Esophagus muscularis mucosa (tissue), 4 donors: ENCODE measurements at places on chromosomes 16 and 17. TPM values are rescaled to one million over a fixed set of nuclear protein-coding genes. Genes with fewer than 3 reads are reported as not detected.

OSGIN1 gene
- total RNA-seq: 11.6 TPM

NECAB2 gene
- total RNA-seq: not detected

SPATA20 gene
- total RNA-seq: 61.5 TPM

ASPA gene
- 2.9 TPM for total RNA-seq

NT5M gene
- 11.5 TPM for total RNA-seq

DLX4 gene
- total RNA-seq: not detected

TSPAN10 gene
- total RNA-seq: not detected

KCNJ18 gene
- not detected for total RNA-seq

ATP2A1 gene
- not detected for total RNA-seq

PLCG2 gene
- 11.3 TPM for total RNA-seq

CAMKK1 gene
- 8.8 TPM for total RNA-seq

GRCh38 chr16:84498223-84498610, 6.2 kb downstream of the MEAK7 start:
- H3K27ac ChIP-seq: no peak overlapping the region
- no peak for DNase-seq
- H3K27me3 ChIP-seq: no peaks in the 10 kb centered on the region
- peaks cover 64% of the 10 kb centered on the region for H3K36me3 ChIP-seq

DNA sequence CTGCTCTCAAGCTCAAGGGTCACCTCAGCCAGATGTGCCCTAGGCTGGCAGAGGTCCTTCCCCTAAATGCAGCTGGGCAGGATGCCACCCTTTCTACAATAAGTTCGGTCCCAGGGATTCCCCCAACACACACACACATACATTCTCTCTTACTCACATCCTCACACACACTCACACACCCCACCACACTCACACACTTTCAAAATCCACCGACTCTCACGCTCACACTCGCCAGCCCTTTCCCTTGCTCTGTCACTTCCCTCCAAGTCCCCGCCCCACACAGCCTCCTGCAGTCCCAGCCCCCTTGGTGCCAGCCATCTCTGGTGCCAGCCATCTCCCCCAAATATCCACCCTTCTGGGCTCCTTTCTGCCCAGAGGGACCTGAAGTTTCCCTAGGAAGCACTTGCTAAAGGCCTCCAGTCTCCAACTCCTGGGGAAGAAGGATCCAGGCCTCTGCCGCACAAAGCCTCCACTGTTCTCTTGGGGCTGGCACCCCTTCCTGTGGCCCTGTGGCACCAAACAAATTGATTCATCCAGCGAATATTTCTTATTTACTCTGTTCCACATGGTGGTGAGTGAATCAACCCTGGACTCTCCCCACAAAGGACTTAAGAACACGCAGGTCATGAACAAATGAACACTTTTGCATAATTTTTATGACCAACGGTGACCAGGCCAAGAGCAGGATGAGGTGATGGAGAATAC, 3.8 kb upstream of the USP36 start:
- H3K4me3 ChIP-seq: no peak overlapping the region
- peak overlapping the region; percentile 4 for H3K27ac ChIP-seq
- peaks cover 8% of the 10 kb centered on the region for H3K4me1 ChIP-seq
- no peaks in the 10 kb centered on the region for H3K27me3 ChIP-seq
- no peaks in the 10 kb centered on the region for H3K36me3 ChIP-seq

GRCh38 chr16:49497466-49497865, 123.9 kb downstream of the C16orf78 start:
- DNase-seq: no peak
- no peak overlapping the region for H3K27ac ChIP-seq
- no peaks in the 10 kb centered on the region for H3K27me3 ChIP-seq
- no peak overlapping the region for H3K4me3 ChIP-seq

GRCh38 chr16:76035689-76036088, 241.5 kb upstream of the CNTNAP4 start:
- H3K27ac ChIP-seq: no peak overlapping the region
- H3K4me1 ChIP-seq: no peaks in the 10 kb centered on the region
- H3K4me3 ChIP-seq: no peak overlapping the region
- no peaks in the 10 kb centered on the region for H3K27me3 ChIP-seq

- H3K36me3 ChIP-seq: peaks cover 23% of the 10 kb centered on the region
- no peak overlapping the region for H3K27ac ChIP-seq
- no peak overlapping the region for H3K4me3 ChIP-seq
- no peaks in the 10 kb centered on the region for H3K27me3 ChIP-seq
- no peak for DNase-seq
Measured at GRCh38 chr17:2438823-2439222, 38.0 kb upstream of the MNT start.

DNA sequence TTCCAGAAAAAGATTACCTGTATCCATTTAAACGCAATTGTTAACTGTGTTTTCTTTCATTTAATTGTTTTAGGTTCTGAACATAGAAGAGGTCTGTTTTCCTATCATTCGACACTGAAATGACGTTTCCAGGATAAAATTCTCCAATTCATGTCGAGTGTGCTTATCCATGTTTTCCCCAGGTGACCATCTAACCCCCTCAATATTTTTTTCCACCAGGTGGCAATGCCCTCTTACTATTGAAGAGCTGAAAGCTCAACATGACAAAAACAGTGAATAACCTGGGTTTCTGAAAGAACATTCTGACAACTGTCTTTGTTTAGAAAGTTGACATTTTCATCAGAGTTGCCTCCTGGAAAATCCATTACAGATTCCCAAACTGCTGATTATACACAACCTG, 948.7 kb downstream of the KCNJ2 start:
- H3K4me3 ChIP-seq: no peak overlapping the region
- no peak overlapping the region for H3K27ac ChIP-seq
- no peaks in the 10 kb centered on the region for H3K36me3 ChIP-seq

DNA sequence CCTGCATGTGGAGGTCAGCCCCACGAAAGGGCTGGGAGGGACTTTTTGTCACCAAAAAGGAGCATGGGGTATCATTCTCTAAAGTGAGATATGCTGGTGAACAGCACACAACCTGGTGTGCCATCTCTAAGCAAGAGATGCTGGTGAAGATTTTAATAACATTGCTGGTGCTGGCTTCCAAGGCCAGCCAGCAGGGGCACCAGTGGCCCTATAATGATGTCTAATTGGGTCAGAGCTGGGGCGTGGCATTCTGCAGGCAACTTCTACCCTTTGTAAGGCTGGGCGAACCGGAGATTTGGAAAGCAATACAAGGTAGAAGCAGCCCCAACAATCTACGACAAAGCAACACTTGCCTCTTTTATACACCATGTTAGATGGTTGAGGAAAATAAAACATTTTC, 16.8 kb downstream of the SDR42E1 start:
- no peak overlapping the region for H3K27ac ChIP-seq
- no peak overlapping the region for H3K4me3 ChIP-seq
- peaks cover 12% of the 10 kb centered on the region for H3K4me1 ChIP-seq
- H3K36me3 ChIP-seq: no peaks in the 10 kb centered on the region
- H3K27me3 ChIP-seq: no peaks in the 10 kb centered on the region

GRCh38 chr17:41678907-41679739, 9.6 kb upstream of the EIF1 start:
- peak overlapping the region; percentile 38 for H3K4me3 ChIP-seq
- no peak for DNase-seq
- peak overlapping the region; percentile 66 for H3K27ac ChIP-seq
- H3K4me1 ChIP-seq: no peaks in the 10 kb centered on the region

DNA sequence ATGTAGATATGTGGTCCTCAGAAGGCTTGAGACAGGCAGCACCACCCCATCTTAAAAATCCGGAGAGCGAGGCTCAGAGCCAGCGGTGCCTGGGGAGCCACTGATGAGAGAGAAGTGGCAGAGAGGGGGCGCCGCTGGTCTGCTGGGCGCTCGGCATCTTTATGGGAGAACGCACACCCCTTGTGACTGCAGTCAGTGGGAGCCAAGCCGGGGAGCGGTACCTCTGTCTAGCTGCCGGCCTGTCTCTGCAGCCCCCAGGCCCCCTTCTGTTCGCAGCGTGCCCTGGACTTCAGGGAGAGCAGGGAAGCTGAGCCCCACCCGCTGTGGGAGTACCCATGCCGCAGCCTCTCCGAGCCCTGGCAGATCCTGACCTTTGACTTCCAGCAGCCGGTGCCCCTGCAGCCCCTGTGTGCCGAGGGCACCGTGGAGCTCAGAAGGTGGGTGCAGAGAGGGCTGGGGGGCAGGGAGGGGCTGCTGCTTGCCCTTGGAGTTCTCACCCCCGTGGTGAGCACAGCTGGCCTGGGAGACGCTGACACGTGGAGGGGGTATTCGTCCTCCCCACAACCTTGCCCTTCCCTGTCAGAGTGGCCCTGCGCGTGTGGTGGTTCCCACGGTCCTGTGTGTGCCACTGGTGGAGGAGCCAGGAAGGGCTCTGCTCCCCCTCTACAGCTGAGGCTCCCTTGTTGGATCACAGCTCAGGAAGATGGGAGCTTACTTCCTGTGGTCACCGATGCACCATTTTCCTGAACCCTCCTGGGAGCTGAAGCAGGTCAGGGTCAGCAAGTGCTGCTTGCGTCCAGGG, 44.8 kb downstream of the PRMT7 start:
- no peak overlapping the region for H3K27ac ChIP-seq
- no peak overlapping the region for H3K4me3 ChIP-seq
- DNase-seq: no peak
- H3K36me3 ChIP-seq: peaks cover 92% of the 10 kb centered on the region
- no peaks in the 10 kb centered on the region for H3K4me1 ChIP-seq
- no peaks in the 10 kb centered on the region for H3K27me3 ChIP-seq

DNA sequence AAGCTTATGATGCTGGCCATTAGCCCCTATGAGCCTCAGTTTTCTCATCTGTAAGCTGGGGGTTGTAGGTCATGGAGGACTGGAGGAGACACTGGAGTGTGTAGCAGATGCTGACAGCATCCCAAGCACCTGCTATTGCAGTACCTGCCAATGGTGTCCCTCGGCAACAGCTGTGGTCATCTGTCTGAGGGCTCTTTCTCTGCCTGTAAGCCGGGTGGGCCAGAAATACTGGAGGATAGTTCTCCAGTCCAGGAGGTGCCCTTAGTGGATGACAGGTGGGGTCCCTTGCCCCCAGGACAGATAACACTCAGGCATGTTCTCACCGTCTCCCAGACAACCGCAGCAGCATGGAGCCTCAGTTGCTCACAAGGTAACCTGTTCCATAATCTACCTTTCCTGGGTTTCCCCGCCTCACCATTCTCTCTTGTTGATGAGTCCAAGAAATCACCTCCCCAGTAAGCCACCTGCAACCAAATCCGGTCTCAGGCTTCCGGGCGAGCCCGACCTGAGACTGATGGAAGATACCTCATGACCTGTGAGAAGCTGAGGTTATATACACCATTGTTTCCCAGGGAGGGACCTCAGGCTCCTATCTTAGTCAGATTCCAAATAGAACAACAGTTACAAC, 23.8 kb downstream of the NLRP1 start:
- no peak overlapping the region for H3K27ac ChIP-seq
- no peaks in the 10 kb centered on the region for H3K36me3 ChIP-seq
- H3K27me3 ChIP-seq: no peaks in the 10 kb centered on the region
- DNase-seq: peak; percentile 74

DNA sequence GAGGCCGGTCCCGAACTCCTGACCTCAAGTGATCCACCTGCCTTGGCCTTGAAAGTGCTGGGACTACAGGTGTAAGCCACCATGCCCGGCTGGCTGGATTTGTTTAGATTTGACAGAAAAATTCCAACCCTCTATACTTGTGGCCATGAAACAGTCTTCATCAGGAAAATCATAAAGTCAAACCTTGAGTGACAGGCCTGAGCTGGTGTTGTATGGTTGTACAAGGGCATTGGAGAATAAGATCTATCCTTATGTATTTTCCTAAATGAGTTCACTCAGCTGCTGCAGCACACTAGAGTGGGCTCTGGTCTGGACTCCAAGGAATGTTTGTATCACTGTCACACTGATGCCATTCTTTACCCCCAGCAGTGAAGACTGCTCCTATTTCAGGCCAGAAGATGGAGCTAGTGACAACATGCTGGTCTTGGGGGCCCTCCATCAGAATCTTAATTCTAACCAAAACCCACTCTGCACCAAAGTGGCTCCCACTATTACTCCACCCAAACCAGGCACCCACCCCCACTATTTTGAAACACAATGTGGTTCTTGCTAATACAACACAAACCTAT, 27.4 kb downstream of the SNX11 start:
- H3K27me3 ChIP-seq: no peaks in the 10 kb centered on the region
- DNase-seq: no peak
- no peak overlapping the region for H3K27ac ChIP-seq
- no peaks in the 10 kb centered on the region for H3K36me3 ChIP-seq

- no peak for DNase-seq
- no peak overlapping the region for H3K4me3 ChIP-seq
- peaks cover 48% of the 10 kb centered on the region for H3K4me1 ChIP-seq
- H3K36me3 ChIP-seq: peaks cover 13% of the 10 kb centered on the region
Measured at GRCh38 chr16:70735141-70735979, 49.5 kb upstream of the MTSS2 start.

DNA sequence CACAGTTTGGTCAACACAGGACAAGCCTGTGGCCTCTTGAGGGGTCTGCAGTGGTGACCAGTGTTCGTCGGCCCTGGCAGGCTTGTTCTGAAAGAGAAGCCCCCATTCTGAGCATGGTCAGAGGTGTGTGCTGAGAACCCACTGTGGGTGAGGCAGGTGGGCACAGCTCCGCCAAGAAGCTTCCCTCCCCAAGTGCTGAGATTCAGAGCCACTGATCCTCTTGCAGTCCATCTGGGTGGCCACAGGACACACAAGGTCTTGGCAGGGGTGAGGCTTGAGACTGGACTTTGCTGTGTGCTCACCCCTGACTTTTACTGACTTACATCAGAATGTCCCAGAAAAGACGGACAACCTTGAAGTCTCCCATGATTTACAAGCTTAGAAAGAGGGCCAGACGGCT, 18.7 kb downstream of the MPRIP start:
- peaks cover 93% of the 10 kb centered on the region for H3K4me1 ChIP-seq
- no peak for DNase-seq
- H3K4me3 ChIP-seq: no peak overlapping the region
- H3K27me3 ChIP-seq: no peaks in the 10 kb centered on the region
- no peak overlapping the region for H3K27ac ChIP-seq

GRCh38 chr16:84988328-84989080, 22.8 kb downstream of the ZDHHC7 start:
- H3K4me1 ChIP-seq: peaks cover 51% of the 10 kb centered on the region
- no peak overlapping the region for H3K27ac ChIP-seq
- peaks cover 59% of the 10 kb centered on the region for H3K36me3 ChIP-seq
- no peak overlapping the region for H3K4me3 ChIP-seq
- no peaks in the 10 kb centered on the region for H3K27me3 ChIP-seq

GRCh38 chr16:12801511-12802042, 2.1 kb downstream of the CPPED1 start:
- H3K36me3 ChIP-seq: no peaks in the 10 kb centered on the region
- H3K4me1 ChIP-seq: peaks cover 27% of the 10 kb centered on the region
- no peaks in the 10 kb centered on the region for H3K27me3 ChIP-seq
- DNase-seq: no peak
- no peak overlapping the region for H3K4me3 ChIP-seq
- no peak overlapping the region for H3K27ac ChIP-seq
